ENCODE measurements at places on chromosomes 7 and 10.
A peak's percentile ranks its signal among the peaks of the same experiment; 100 is the strongest.

DNA sequence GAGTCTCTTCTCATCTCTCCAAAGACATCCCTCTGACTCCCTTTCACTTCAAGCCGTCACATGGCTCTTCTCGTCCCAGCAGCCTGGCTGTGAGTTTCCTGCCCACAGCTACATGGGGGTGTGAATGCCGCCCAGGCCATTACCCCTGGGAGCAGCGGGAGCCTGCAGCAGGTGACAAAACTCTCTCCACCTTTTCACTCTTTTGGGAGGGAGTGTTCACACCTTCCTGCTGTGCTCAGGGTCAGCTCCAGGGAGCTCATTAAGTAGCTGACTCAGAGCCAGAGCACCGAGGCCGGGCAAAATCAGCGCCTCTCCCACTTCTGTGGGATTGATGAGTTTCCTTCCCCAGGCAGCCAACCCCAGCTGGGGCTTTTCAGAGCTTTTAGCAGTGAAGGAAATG is 271.3 kb downstream of the TYW1 start:
- peak; percentile 14 for DNase-seq

GRCh38 chr7:40623863-40624262 is 489.1 kb downstream of the SUGCT start:
- peak; percentile 45 for DNase-seq

DNA sequence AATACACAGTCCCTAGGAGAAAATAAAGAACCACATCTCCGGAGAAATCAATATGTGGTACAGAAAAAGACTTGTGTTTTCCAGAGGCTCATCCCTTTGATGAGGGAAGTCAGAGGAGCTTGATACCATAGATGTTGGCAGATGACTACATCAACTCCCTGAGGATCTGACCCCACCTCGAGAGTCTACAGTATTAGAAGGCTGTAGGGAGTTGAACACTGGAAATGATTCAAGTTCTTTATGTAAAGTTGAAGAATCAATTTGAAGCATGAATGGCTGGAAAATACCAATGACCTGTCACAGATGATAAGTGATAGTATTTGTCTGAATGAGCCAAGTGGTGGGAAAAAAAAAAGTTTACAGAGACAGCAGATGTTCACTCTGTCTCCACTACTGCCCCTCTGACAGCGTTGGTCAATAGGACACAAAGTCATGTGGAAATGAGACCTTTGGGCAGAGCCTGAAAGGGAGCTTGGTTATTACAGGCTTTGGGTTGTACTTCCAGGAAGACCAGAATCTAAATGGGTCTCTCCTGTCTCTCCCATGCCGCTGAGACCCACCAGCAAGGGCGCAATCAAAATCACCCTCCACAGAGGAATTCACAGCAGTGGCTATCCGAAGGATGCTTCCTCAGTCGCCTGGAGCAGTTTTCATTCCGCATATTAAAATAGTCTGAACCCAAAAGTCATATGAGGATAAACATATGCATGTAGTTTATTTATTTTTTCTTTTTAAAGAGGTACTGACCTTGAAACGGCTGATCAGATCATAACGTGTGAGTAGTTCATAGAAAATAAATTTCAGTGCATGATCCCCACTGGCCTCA is 185.7 kb downstream of the PPP1R17 start:
- DNase-seq = no peak

DNA sequence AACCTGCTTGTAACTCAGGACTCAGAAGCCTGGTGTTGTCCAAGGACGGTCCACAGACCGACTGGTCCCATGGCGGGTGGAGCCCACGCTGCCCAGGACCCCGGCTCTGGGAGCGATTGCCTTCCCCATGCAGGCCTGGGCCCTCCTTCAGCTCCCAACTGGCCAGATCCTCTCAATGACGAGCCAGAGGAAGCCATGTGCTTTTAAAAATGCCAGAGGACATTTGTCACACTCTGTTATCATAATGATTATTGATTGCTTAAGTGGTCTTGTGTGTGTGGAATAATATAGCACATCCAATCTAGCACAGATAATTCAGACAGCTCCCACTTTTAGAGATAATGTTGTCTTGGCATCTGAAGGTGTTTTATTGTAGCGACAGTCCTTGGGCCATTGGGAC is 22.6 kb upstream of the OGDHL start:
- no peak for DNase-seq

DNA sequence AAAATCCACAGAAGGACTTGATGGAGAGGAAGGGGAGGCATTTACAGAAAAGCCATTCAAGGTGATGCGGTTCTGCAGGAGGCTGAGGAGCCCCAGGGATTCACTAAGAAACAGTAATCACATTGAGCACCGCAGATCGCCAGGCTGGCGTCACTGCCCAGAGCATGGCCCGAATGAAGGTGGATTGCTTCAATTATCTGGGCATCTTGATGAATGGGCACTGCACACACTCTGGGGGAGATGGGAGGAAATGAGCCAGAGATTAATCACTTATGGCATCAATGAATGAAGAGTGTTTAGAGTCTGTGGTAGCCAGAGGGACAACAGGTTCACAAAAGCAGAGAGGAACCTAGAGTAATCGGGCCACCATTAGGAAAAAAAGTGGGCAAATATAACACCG is 292.1 kb downstream of the ZEB1 start:
- DNase-seq = no peak

GRCh38 chr10:113692271-113692670 is 12.6 kb downstream of the CASP7 start:
- no peak for DNase-seq

DNA sequence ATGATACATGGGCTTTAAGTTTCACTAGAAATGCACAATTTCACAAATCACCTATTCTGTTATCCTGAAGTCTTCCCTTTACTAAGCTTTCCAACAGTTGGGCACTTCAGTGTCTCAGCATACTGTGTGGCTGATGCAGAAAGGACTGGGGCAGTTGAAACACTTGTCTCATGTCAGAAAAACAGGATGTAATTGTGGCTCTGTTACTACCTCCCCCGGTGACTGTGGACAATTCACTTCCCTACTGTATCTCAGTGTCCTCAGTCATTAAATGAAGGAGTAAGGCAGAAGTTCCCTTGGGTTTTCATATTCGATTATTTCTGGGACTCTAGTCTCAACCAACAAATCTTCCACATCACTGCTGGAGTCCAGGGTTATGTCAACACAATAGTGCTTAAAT is 17.9 kb downstream of the ANKRD22 start:
- no peak for DNase-seq

- no peak for DNase-seq
These were observed 4.1 kb downstream of the SH3PXD2A start for GRCh38 chr10:103851261-103851660.

- no peak for DNase-seq
These were observed 936 bp upstream of the TCERG1L start for GRCh38 chr10:131312478-131312836.

- DNase-seq = peak; percentile 66
These were observed 734.7 kb downstream of the KCNMA1 start for GRCh38 chr10:76902949-76903348.

GRCh38 chr7:2014391-2015241 is 218.1 kb downstream of the MAD1L1 start:
- DNase-seq = no peak

GRCh38 chr10:72250666-72251065 is 23.1 kb upstream of the DDIT4 start:
- no peak for DNase-seq

GRCh38 chr7:20276705-20277472 is 53.8 kb upstream of the ITGB8 start:
- no peak for DNase-seq

GRCh38 chr7:88111140-88111743 is 108.6 kb downstream of the SRI start:
- DNase-seq = peak; percentile 46

- no peak for DNase-seq
These were observed 225.4 kb upstream of the IMMP2L start for GRCh38 chr7:111787741-111788140.

GRCh38 chr10:125086691-125087090 is 73.7 kb downstream of the CTBP2 start:
- DNase-seq = no peak

DNA sequence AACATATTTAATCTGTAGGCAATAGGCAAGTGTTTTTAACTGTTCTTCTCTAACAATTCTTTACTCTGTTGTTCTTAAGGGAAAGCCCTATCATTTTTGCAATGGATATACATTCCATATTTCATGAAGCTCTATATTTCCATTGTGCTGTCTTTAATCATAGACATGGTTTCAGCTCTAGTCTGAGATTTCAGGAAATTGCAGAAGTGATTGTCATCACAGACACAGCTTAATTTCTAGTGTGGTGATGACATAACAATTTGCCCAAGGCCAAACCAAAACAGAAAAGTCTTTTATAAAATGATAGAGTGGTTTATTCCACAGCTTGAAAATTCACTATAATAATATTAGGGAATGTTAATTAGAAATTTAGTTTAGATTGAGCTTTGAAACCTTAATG is 494.1 kb upstream of the SEMA3A start:
- no peak for DNase-seq

GRCh38 chr10:61211468-61211867 is 241.7 kb downstream of the TMEM26 start:
- DNase-seq = no peak

GRCh38 chr7:27866828-27867672 is 127.1 kb downstream of the TAX1BP1 start:
- DNase-seq = no peak

Measured in D341Med (cell line).